Stimulated activated CD4-positive, alpha-beta T cell treated with anti-CD3 and anti-CD28 coated beads, TNF-alpha, amount 100 ng/mL, for 1 hour (primary cell): ENCODE measurements at places on chromosomes 1 and 21.
A peak's percentile ranks its signal among the peaks of the same experiment; 100 is the strongest.

DNA sequence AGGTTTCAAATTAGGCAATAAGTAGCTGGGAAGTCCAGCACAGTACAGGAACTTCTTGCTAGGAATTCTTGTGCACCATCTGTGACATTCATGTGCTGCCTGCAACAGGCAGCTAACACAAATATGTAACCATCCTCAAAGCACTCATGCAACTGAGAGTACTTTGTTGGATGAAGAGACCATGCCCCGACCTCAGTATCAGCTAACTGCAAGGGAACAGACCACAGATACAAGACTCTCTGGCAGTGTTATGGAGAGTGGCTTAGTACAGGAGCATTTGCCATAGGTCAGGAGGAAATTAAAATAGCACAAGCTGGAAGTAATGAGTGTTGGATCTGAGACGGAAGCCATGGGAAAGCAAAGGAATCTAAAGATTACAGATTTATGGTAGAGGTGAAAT, 123.6 kb downstream of the LRRC53 start:
- DNase-seq: no peak

- DNase-seq: no peak
Observed at GRCh38 chr1:34828611-34829010, 30.9 kb downstream of the SMIM12 start.

- DNase-seq: no peak
Observed at GRCh38 chr1:197486946-197487345, 218.9 kb downstream of the CRB1 start.

- no peak for DNase-seq
Observed at GRCh38 chr1:211583011-211583992, 4.3 kb upstream of the SLC30A1 start.

DNA sequence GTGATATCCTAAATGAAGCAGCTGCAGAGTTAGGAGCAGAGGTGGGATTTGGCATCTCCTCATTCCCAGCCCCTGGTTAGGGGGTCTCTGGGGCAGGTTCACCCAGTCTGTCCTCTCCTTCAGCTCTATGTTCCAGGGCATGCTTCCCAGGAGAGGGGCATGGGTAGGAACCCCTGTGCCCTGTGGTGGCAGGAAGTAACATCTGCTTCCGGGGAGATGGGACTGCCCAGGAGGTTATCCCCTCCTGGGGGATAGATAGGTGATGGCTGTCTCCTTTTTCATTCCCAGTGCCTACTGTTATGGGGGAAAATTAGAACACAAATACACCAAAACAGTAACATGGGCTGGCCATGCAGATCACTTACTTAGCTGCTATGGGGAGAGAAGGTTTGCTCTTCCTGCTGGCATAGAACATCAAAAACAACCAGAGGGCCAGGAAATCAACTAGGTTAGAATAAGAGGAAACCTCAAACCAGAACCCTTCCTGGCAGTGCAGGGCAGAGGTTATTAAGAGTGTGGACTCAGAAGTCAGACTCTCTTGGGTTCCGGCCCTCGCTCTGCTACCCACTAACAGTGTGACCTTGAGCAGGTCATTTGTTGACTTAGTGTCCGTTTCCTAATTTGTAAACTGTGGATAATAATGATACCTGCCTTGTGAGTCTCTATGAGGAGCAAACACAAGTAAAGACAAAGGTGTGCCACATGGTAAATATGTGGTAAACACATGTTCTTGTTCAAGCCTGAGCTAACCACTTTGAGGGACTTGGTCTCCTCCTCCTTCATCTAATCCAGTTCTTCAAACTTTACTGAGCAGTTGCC, 157.8 kb upstream of the JUN start:
- DNase-seq: no peak

DNA sequence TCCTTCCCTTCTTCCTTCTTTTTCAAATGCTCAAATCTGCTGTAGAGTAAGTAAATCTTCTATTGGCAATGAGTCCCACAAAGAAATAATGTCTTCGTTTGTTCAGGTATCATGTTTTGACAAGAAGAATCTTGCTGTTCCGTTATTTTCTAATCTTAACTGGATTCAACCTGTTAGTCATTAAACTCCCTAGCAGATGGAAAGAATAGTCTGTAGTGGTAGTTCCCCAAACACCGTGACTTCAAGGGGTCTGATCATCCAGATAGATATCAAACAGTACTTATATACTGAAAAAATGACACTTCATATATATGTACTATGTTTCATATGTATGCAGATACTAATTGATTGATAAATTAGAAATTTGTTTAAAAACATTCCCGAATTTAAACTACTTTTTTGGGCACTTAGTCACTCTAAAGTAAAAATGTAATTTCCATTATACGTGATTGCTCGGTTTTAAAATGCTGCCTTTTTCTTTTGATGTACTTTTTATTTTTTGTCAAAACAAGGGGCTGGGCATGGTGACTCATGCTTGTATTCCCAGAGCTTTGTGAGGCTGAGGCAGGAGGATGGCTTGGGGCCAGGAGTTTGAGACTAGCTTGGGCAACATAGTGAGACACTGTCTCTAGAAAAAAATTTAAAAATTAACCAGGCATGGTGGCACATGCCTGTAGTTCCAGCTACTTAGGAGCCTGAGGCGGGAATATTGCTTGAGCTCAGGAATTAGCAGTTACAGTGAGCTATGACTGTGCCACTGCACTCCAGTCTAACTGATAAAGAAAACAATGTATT, 335.7 kb upstream of the SNX7 start:
- DNase-seq: no peak

GRCh38 chr1:70475023-70475422, 64.0 kb downstream of the CTH start:
- no peak for DNase-seq

DNA sequence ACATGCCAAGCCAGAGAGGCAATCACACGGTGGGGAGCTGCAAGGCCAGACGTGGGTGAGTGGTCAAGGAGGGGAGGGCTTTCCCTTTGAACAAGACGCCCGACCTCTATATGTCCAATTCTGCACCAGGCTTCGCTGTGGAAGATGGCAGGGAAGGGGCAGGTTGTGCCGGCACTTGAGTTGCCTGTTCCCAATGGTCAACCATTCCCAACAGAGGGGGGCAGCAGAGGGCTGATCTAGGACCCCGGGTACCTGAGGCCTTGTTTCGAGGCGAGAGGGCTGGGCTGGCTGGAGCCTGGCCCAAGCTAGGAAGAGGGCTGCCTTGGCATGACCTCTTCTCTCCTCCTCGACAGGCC, 64.9 kb downstream of the TMEM53 start:
- no peak for DNase-seq

GRCh38 chr1:152926091-152926490, 17.7 kb downstream of the IVL start:
- no peak for DNase-seq

GRCh38 chr1:90412563-90412962, 304.5 kb downstream of the BARHL2 start:
- no peak for DNase-seq

GRCh38 chr1:32286763-32287162, 5.1 kb upstream of the HDAC1 start:
- DNase-seq: no peak

- no peak for DNase-seq
Observed at GRCh38 chr1:3978196-3978989, 78.3 kb upstream of the C1orf174 start.

DNA sequence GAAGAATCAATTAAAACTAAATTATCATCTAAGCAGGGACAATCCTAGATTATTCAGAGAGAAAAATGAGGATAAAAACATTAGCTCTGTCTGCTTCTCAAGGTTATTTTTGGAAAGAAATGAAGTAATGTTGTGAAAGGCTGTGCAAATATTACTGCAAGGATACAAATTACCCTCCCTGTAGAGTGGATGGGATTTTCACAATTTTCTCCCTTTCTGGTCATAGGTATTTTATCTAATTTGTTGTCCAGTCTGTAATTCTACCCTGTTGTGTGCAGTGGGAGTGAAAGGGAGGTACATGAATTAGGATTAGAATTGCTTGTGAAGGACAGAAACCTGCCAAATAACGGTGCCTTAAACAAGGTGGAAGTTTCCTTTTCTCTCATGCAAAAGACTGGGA, 54.7 kb downstream of the MAP3K7CL start:
- no peak for DNase-seq

GRCh38 chr1:182335771-182336566, 55.6 kb downstream of the GLUL start:
- no peak for DNase-seq

GRCh38 chr1:57167997-57168396, 202.2 kb upstream of the C8B start:
- no peak for DNase-seq

- no peak for DNase-seq
Observed at GRCh38 chr1:209650454-209650853, 1.8 kb downstream of the LAMB3 start.

- peak; percentile 20 for DNase-seq
Observed at GRCh38 chr1:231421546-231421970, 529 bp downstream of the EGLN1 start.

DNA sequence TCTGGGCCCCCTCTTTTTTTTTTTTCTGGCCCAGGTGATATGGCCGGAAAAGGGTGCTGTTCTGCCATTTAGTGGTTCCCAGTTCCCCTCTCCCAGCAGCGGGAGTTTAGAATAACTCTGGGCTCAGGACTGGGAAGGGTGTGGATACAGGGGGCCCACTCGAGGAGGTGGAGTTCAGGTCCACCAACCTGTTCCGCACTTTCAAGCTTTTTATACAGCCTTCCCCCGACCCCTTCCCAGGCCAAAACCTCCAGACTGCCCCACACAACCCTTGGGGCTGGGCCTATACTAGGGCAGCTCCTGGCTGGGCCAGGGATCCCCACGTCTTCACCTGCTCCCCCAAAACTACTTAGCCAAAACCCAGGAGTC, 402 bp downstream of the PLEKHG5 start:
- DNase-seq: no peak

DNA sequence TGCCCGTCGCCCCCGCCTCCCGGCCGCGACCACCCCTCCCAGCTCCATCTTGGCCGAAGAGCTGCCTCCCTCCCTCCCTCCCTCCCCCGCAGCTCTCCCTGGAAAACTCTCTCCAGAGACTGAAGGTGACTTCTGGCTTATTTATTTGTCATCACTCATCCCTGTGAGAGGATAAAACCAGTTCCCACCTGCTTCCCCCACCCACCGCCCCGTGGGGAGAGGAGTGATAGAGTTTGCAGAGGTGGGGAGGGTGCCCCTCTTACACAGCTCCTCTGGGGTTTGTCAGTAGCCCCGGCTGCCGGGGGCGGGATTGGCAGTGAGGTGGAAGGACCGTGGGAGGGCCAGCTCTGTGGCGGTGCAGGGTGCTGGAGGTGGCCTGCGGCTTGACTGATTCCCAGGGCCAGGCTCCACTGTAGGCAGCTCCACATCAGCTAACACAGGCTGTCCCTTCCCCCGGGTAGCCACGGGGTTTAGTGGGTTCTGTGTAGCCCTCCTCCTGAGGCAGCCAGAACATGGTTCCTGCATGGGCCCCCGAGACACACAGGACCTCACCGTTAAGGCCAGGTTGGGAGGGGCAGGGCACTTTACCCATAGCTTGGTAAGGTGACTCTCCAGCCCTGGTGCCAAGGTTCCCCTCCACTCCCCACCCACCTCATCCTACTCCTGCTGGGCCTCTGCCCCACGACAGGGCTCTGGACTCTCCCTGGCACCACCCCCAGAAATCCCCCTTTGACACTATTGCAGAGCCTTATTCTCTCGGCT, 62.2 kb downstream of the ELK4 start:
- no peak for DNase-seq

GRCh38 chr1:183287191-183287675, 101.2 kb downstream of the LAMC2 start:
- DNase-seq: no peak

GRCh38 chr1:203207751-203208150, 21.2 kb upstream of the CHI3L1 start:
- DNase-seq: no peak

DNA sequence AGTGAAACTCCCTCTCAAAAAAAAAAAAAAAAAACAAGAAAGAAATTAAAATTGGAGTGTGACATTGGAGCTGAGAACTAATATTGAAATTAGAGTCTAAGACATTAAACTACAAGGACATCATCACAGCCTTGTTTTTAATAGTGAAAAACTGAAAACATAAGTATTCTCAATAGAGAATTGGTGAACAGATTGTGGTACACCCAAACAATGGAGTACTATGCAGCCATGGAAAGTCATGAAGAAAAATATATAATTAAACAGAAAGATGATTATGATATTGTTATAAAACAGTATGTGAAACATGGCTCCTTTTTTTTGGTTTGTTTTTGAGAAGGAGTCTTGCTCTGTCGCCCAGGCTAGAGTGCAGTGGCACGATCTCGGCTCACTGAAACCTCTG, 43.4 kb downstream of the NCMAP start:
- no peak for DNase-seq

GRCh38 chr1:57422271-57423134, 1.4 kb downstream of the DAB1 start:
- DNase-seq: no peak

DNA sequence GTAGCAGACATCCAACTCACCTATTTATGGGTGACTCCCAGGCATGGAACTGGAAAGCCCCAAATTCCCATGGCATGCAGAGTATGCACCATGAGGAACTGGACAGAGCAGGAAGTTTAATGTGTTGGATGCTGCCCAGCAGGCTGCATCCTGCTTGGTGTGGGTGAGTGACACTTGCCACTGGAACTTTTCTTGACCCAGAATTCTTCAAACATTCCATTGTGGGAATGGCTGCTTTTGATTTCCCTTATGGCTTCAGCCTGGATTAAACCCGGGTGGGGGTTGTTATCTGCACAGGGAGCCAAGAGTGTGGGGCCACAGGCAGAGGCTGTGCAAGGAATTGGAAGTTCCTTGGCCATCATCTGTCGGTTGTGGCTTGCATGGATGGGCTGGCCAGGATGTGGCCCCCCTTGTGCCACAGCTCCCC, 26.9 kb upstream of the BACE2 start:
- no peak for DNase-seq

GRCh38 chr1:31705080-31705866, 1.5 kb upstream of the COL16A1 start:
- DNase-seq: peak; percentile 21

- no peak for DNase-seq
Observed at GRCh38 chr1:229778794-229779193, 152.7 kb downstream of the URB2 start.

DNA sequence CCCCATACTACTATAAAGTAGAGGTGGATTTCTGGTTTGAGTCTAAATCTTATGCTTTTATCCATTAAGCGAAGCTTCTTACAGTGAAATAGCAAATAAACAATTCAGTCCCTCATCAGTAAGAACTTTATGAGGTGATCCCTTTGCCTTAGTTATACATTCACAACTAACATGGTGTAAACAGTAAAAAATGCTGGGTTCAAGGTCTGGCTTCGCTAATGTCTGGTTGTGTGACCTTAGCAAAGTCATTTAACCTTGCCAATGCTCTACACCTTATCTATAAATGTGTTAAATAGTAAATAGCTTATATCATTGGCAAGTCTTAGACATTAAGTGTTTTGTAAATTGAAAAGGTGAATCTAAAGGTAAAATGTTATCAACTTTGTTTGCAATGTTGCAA, 475.4 kb downstream of the LMO4 start:
- DNase-seq: no peak
